T-helper 1 cell (primary cell): ENCODE measurements at places on chromosomes 2 and 18.

DNA sequence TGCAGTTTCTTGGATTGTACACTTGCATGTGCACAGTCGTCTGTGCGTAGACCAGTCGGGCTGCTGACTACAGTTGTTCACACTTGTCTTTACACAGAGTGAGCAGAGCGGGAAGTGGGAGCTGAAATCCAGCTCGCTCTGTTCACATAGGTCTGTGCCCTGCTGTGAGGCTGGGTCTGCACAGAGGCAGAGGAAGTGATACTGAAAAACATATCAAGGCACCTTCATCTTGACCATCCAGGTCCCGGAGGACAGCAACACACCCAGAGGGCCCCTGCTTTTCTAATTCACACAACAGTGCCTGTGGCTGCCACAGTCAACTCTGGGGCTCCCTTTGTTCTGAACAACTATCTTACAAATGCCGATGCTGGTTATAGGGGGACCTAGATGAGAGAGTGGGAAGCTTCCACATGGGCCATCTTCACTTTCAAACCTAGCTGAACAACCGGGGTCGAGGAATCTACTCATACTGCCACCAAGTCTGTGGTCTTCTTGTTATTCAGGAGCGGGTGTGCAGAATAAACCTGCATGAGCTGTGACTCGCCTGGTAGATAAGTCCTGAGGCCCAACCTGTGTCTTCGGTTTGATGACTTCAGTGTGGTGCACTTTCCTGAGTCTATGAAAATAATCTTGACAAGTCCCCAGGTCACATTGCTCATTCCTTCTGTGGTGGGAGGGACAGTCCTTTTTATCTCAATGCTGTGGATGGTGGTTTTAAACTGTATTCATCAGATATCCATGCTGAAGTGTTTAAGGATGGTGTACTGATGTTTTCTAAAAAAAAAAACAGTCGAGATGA, 3.5 kb upstream of the ADNP2 start:
- no peak for DNase-seq

DNA sequence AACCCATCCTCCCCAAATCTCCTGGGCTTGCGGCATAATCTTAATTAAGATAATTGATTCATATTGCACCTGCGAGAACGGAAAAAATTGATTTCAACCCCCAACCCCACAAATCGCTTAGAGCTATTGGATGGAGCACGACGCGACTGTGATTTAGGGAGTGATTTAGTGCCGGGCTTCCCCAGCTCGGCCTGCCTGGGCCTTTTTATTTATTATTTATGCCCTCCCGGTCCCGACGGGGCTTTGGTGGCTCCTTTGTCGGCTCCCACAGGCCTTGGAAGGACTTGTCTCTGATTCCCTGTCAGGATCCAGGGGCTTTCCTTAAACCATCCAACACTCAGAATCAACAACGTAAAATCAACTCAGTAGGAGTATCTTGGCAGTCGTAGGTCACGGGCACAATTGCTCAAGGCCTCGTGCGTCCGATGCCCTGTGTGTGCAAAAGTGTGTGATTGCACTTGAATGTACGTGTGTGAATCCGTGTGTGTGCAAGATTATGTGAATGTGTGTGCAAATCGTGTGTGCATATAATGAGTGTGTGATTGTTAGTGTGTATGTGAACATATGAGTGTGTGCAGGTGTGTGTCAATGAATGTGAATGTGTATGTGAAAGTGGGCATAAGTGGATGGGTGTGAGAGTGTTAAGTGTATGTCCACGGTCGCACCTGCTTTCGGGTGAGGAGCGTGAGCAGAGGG, 4.3 kb upstream of the NEUROD1 start:
- no peak for DNase-seq

DNA sequence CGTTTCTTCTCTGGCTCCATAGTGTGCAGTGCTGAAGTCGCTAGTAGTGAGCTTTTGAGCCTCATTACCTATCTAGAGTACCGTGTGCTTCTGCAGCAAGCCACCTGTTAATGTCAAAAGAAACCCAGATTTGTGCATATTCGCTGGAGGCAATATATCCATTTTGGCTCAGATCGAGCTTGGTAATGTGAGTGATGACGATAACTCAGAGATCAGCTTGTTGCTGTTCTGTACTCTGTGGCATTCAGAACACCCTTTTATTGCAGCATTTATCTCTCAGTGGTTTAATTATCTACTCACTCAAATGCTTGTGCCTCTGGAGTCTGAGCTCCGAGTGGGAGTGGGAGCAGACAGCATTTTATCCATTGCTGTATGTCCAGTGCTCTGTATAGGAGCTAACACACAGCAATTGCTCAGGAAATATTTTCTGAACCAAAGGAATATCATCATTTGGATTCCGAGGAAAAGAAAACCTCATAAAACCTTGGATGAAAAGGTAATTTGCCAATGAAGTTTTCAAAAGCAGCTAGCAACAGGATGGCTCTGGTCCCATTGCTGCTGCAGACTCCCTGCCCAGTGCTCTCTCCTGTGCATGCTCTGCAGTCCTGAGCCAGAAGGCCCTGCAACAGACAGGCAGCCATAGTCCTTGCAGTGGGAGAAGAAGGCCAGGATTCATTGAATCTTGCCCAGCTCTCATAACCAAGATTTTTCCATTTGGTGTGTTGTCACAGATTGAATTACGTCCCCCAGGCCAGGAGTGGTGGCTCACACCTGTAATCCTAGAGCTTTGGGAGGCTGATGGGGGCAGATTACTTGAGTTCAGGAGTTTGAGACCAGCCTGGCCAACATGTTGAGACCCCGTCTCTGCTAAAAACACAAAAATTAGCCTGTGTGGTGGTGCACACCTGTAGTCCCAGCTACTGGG, 183.8 kb downstream of the MYCN start:
- no peak for DNase-seq

DNA sequence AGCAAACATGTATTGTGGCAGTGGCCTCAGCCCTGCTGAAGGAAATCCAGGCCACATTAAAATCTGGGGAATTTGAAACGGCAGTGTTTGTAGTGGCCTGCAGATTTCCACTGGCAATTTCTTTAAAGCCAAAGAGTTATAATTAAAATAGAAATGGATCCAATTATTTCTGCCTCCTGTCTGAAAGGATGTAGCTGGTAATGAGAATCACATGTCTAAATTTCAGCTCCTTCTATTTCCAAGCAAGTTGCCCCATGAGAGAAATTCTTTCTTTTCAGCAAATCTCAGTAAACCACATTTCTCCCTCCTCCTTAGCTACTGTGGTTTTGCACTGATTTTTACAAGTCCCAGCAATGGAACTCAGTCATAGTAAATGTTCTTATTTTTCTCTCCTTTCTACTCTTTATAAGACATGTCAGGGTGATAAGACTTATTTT, 55.4 kb upstream of the ZNF396 start:
- DNase-seq, result no peak

GRCh38 chr2:175597286-175597685, 404.8 kb downstream of the LNPK start:
- DNase-seq, result no peak
